ENCODE measurements at places on chromosomes 2 and 18.

- DNase-seq: no peak
Observed at GRCh38 chr2:220781622-220782241, 790.4 kb downstream of the EPHA4 start.

DNA sequence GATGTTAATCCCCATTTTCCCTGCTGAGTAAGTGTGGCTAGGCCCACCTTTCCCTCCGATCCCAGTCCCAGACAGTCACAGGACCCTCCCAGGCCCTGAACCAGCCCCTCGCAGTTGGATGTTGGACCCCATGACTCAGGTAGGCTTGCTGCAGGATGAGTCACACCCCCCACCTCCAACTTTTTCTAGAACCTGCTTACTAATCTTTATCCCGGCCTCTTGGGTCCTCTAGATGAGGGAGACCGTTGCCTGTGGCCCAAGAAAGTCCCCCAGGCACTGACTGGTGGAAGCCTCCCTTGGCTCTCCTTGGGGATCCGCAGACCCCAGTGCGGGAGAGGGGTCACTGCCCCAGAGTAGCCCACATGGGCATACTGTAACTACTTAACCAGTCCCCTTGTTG, 98.5 kb downstream of the SMAD7 start:
- DNase-seq: no peak

DNA sequence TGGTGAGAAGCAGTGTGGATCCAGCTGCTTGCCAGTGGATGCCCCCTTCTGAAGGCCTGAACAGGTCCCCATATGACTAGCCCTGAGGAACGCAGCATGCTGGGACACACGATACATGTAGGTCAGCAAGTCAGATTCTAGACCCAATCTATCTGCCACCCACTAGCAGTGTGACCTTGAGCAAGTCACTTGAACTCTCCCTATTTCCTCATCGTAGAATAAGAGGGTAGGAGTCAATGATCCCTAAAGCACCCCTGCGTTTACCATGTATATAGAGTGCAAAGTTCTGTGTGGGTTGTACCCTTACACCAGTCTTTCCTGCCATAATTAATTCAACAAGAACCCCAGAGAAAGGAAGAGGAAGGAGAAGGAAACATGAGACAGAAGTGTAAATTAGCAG, 123.7 kb downstream of the GALNT14 start:
- DNase-seq: peak; percentile 28

- DNase-seq: no peak
Observed at GRCh38 chr2:130391058-130391871, 35.4 kb downstream of the PTPN18 start.

GRCh38 chr2:220673151-220673874, 898.8 kb downstream of the EPHA4 start:
- DNase-seq: no peak

DNA sequence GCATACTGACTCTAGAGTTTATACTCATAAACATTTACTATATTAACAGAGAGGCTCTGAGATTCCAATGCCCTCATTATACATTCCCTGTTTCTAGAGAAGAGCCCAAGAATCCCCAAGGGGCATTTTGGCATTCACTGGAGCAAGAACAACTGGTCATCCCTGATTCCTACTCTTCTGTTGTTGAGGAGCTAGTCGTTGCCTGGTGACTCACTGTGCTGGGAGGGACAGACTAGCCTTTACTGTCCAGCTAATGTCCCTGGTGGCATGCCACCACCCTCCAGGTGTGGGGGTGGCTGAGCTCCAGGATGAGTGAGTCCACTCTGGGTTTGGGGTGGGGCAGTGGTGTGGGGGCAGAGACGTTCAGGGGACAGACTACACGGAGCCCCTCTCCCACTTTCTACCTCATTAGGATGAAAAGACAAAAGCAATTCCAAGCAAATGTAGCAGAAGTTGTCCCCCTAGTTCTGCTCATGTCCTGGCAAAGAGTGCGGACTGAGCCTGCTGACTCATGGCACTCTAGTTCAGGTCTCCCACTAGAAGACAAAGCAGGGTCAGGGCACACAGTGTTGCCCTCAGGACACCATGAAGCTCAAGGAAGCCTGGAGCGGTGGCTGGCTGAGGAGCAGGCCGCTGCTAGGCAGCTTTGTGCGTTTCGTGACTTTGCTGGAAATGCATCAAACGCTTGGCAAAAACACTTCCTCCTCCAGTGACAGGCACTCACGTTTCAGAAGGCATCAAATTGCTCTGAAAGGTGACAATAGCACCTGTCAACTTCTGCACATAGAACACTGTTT, 49.4 kb downstream of the RHOB start:
- no peak for DNase-seq

GRCh38 chr18:7626922-7627440, 59.9 kb downstream of the PTPRM start:
- no peak for DNase-seq

GRCh38 chr18:26702086-26702485, 153.7 kb upstream of the KCTD1 start:
- DNase-seq: no peak

GRCh38 chr2:96090196-96090926, 26.0 kb downstream of the ADRA2B start:
- no peak for DNase-seq

GRCh38 chr2:161088658-161089350, 71.4 kb upstream of the TANK start:
- DNase-seq: no peak

GRCh38 chr2:149015501-149015900, 23.0 kb upstream of the LYPD6B start:
- DNase-seq: no peak

DNA sequence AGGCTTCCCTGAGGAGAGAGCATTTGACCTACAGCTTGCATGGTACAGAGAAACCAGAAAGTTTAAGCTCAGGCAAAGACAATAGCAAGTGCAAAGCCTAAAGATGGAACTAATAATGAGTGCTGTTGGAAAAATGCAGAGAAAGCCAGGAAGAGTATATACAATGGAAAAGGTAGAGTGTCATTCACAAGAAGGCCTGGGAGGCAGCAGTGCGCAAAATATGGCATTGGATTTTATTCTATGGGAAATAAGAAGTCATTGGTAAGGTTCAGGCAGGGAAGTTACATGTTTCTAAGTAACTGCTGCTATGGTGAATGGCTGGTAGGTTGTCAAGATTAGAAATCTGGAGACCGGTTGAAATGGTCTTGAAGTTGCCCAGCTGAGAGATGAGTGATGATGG, 2167.3 kb upstream of the CELF4 start:
- no peak for DNase-seq

- DNase-seq: no peak
Observed at GRCh38 chr18:45688113-45688512, 35.9 kb upstream of the SLC14A1 start.

- DNase-seq: no peak
Observed at GRCh38 chr2:155663265-155663664, 669.3 kb downstream of the NR4A2 start.

- no peak for DNase-seq
Observed at GRCh38 chr18:8792688-8793316, 87.4 kb downstream of the MTCL1 start.

- DNase-seq: no peak
Observed at GRCh38 chr2:137689549-137689948, 274.7 kb upstream of the HNMT start.

GRCh38 chr2:197516393-197516761, 511 bp downstream of the MOB4 start:
- no peak for DNase-seq

DNA sequence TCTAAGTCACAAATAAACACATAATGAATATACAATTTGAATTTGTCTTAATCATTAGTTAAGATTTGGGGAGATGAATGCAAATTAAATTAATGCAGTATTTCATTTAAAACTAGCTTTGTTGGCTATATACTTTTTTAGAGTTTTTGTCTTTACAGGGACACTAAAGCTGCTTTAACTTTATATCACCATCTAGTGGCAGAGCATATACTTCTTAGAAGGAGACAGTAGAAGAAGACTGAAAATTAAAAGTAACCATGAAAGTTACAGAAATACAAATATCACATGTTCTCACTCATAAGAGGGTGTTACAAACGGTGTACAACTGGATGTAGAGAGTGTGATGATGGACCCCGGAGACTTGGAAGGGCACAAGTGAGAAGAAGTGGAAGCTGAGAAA, 268.3 kb upstream of the NETO1 start:
- DNase-seq: no peak

DNA sequence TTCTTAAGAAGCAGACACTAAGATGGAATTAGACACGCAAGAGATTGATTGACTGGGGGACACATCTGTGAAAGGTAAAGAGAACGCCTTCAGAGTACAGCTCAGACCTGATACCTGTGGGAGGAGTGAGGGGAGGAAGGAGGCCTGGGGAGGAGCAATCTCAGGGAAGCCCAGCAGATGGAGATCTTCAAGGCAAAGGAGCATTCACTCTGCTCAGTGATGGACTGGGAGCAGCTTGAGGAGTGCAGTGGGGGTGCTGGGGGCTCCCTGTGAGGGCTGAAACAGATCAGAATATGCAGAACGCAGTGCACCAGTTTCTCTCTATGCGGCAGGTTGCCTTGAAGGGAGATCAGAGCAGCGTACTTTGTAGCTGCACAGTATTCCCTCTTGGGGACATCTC, 103.7 kb upstream of the ATP8B1 start:
- no peak for DNase-seq

- DNase-seq: no peak
Observed at GRCh38 chr2:234267534-234267933, 217.0 kb downstream of the SPP2 start.

Data from ascending aorta (tissue), 2 donors.